ENCODE measurements at places on chromosomes 5 and 9.

GRCh38 chr5:82160948-82161347, 117.2 kb downstream of the RPS23 start:
- DNase-seq: no peak

DNA sequence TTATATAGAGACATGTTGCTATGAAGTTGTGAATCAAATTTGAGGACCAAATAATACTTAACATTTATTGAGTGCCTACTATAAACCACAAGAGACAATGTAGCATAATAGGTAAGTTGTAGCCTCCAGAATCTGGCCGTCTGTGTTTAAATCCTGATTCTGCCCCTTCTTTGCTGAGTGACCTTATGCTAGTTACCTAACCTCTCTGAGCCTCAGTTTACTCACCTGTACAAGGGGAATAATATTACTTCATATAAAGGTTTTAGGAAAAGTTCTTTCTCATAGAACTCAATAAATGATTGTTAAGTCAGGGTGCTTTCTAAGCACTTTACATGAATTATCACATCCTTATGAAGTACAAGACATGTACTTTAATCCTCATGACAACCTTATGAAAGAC, 120.6 kb downstream of the NDUFS4 start:
- no peak for DNase-seq

DNA sequence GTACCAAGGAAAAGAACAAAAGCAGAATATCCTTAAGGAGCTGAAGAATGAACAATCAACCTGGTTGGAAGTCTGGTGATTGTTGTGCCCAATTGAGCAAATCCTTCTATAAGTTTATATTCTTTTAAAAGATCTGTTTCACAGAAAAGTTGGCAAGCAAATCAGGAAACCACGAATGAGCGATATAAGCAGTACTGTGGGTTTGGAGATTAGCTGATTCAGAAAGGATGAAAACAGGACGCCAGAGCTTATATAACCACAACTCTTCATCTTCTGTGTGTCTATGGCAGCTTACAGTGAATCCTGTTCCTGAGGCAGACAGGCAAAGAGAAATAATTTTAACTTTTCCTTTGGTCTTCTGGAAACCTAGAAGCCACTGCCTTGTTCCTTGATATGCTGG, 61.7 kb downstream of the SLC38A9 start:
- DNase-seq: no peak

DNA sequence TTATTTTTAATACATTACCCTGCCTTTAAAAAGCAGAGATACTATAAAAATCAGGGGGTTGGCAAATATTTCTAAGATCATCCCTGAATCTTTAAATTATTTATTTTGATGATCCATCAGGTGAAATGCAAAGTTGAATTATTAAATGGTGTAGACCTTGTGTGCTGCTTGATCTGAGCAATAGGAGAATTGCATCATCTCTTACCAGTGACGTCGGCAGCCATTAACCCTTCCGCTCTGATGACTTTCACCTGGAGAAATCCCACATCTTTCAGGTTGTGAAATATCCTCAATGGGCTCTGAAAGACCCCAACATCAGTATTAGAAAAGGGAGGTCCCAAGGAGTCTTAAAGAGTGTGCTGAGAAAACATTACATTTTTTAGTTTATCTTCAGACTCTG, 270.2 kb downstream of the SLF1 start:
- DNase-seq: no peak

DNA sequence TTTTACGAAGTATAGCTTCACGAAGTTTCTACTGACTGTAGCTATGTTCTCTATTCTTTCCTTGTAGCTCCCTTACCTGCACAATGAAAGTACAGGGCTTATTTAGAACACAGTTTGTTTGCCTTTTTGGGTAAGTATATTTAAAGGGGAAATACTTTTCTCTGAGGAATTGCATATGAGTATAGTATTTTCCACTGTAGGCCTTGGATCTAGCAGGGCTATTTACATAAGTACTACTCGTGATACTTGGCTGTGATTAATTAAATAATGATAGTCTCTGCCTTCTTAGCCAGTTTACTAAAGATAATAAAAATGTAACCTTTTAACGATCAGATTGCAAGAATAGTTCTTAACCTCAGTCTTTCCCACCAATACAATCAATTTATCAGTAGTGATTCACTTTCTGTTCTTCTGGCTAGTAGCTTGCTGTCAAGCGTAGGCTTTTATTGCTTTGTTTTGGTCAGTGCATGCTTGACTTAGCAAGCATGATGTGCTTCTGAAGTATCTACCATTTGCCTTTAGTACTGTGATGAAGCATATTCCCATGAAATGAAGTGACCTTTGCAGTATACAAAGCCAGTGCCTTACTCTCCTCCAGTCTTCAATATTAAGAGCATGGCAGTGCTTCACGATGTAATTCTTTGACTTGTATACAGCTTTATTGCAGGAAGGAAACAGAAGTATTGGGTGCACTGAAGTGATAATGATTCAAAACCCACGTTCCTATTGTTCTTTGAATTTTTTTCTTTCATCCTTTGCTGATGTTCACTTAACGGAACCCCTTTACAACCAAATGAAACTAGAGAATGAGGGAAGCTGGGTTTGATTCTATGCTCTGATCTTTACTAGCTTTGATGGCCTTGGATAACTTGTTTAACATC, 64.2 kb downstream of the SLC44A1 start:
- no peak for DNase-seq

DNA sequence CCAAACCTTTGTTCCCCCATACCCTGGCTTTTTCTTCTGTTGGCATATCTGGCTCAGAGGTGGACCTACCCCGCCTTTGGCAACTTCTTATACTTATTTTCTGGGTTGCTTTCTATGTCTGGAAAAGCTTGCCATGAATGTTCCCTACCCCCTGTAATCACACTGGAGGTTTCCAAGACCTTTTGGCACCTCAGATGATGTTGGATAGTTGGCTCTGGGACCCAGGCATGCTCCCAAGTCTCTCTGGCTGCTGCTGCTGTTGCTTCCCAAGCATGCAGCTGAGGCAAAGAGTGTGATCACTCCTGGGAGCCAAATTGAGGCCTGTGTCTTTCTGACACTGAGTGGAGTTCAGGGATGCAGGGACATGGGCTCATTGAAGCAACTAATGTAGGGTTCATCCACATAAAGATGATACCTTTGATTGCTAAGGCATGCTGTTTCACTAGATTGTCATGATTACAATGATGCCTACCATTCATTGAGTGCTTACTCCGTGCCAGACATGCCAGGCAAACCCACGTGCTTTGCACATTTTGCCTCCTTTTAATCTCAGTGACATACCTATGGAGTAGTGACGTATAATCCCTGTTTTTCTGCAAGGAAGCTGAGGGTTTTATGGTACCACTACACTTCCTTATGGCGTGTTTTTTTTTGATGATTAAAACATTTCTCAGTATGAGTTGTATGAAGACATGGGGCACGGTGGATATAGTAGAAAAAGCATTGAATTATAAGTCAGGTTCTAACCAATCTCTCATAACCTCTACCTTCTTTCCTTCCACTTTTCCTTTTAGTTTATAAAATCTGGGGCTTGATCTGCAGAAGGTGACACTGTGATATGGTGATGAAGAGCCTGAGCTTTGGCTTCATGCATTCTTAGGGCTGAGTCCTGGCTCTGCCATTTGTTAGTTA, 73.1 kb downstream of the ARHGAP26 start:
- peak; percentile 54 for DNase-seq

DNA sequence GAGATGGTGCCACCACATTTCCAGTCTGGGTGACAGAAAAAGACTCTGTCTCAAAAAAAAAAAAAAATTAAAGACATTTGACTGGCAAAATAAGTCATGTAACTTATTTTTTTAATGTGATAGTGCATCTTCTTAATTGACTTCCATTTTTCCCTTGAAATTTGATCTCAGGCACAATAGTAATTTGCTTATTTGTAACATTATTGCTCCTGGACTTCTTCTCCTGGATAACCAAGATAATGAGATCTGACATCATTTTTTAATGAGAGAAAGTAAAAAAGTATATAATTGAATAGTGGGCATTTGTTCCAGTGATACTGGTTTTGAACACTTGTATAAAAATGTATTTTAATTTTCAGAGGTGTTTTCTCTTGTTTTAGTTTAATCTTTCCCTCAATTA, 3.5 kb downstream of the ARHGEF28 start:
- DNase-seq: no peak

DNA sequence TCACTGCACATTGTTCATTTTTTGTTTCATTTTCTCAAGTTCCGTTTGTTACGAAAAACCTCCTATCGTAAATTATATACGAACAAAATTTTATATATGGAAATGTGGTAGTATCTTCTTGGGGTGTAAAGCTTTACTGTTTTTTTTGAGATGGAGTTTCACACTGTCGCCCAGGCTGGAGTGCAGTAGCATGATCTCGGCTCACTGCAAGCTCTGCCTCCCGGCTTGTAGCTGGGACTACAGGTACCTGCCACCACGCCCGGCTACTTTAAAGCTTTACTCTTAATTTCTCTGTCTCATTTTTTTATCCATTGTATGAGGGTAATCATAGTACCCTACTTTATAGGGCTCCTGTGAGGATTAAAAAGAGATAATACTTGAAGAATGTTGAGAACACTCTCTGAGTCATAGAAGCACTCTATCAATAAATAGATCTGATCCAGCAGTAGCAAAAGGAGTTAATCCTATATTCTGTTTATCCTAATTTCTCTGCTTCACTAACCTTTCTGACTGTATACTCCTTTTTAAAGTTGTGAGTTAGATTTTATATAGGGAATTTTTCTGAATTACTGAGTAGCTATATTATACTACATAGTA, 5.6 kb upstream of the LRRC70 start:
- DNase-seq: no peak

GRCh38 chr9:18605766-18606180, 131.8 kb downstream of the ADAMTSL1 start:
- peak; percentile 67 for DNase-seq

GRCh38 chr9:8560560-8561525, 761.3 kb upstream of the DMAC1 start:
- DNase-seq: no peak

DNA sequence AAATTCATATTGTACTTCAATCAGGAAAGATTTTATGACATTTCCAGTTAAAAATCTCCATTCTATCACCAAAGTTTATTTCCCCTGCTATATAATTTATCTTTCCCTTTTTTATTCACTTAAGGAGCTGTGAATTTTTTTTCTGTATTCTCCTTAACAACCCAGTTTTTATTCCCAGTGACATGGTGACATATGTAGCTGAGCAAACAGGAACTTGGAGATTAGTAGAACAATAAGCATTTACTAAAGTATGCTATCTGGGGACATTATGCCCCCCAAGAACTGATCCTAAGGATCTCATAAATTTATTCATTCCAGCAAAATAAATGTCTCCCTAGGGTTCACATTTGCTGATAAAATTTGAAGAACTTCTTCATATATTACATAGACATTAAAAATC, 1044.0 kb upstream of the CDH6 start:
- no peak for DNase-seq

GRCh38 chr9:136135326-136136126, 16.9 kb upstream of the TMEM250 start:
- DNase-seq: no peak

- DNase-seq: no peak
Measured at GRCh38 chr9:79329861-79330260, 241.9 kb upstream of the TLE4 start.

DNA sequence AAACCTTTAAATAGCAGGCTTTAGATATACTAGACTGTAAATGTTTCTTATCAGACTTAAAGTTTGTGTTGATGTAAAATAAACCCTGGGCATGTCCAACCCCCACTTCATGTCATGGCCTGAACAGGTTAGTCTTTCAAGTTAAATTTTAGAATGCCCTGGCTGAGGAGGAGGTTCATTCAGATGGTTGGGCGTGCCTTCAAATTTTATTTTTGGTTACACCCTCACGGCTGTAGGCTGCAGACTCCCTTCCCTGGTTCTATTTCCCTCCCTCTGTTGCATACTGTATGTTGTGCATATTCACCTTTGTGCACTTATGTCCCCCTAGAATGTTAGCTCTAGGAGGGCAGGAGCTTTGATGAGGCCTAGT, 5.3 kb upstream of the BICD2 start:
- no peak for DNase-seq

DNA sequence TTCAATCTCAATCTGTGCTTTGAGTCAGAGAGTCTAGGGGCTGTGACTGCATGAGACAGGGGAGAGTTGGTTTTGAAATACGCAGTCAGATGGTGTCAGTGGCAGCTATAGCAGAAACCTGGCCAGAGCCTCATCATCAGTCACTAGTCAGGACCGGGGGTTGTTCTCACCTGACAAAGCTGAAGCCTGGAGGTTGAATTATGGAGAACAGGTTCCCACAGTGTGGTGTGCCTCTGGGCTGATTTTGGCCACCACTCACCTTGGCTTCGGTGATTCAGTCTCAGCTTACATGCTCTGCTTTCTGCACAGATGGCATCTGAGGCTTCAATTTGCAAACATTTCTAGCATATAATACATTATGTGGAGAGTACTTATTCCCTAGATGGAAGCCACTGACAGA, 387.3 kb downstream of the YTHDC2 start:
- DNase-seq: no peak

GRCh38 chr5:101943784-101944183, 352.3 kb downstream of the SLCO4C1 start:
- no peak for DNase-seq

DNA sequence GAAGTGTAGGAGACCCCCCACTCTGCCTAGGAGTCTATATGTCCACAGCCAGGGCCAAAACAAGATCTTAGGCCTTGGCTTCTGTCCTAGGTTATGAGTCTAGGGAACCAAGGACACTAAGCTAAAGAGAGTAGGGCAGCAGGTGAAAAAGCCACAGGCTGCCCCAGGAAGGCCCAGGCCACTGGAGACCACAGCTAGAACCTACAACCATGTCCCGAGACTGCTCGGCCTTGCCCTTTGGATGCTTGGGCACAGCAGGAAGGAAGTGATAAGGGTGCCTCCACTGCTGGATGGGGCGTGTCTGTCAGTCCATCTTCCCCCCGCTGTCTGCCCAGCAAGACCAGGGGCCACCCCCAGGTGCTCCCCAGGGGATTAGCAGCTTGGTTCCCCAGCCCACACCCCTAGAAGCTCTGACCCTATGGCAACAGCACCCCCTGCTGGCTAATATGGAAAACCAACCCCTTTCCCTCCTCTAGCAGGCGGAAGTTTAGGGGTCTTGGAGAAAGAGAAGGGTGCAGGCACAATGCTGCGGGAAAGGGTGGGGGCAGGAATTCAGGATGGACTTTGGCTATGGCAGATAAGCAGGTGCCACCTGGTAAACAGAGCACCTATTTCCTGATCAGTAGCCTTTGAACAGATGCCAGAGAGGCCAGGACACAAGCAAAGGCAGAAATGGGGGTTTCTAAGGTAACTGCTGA, 10.5 kb upstream of the IRF1 start:
- peak; percentile 73 for DNase-seq

DNA sequence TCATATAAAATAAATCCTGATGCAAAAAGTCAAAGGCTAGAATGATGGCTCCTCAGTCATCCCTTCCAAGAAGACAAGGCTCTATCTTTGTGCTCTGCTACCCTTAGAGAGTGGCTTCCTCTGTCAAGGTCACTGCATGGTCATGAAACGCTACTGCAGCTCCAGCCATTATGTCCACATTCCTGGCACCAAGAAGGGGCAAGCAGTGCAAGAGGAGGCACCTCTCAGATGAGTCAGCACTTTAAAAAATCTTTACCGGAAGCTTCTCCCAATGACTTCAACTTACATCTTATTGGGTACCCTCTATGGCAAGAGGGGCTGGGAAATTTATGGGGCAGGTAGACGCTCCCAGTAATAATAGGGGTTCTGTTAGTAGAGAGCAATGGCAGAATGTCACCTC, 129.5 kb upstream of the CPEB4 start:
- DNase-seq: no peak

Measured in femur (tissue), 1 donor.